Fibroblast of the aortic adventitia (primary cell): ENCODE measurements at places on chromosomes 1 and 21. TPM values are rescaled to one million over a fixed set of nuclear protein-coding genes. Genes with fewer than 3 reads are reported as not detected.

NEK7 gene
- total RNA-seq, result 119 and 187 TPM in 2 replicates

- DNase-seq, result no peak
Measured at GRCh38 chr1:238458899-238459298, 568.2 kb upstream of the ZP4 start.

USH2A gene
- under 0.01 TPM in 1 of 2 replicates, not detected in the other for total RNA-seq

- DNase-seq, result no peak
Measured at GRCh38 chr1:73516451-73516850, 681.5 kb downstream of the LRRIQ3 start.

DNA sequence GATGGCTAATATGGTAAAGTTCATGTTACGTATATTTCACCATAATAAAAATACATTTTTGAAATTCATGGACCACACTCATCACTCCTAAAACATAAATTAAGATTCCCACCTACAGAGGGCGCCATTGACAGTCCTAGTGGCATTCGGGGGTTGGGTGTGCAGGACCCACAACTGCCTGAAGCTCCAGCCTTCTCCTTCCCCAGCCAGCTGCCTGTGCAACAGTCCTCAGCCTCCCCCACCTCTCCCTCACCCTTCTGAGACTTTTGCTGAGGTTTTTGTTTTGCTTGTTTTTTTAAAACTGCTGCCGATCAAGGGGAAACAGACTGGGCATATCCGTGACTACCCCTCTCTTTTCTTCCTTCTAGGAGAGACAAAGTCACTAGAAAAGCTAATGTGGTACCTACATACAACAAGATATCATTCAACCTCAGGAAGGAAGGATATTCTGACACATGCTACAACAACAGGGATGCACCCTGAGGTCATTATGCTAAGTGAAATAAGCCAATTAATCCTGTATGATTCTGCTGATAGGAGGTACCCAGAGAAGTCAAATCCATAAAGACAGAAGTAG, 9.2 kb upstream of the EVA1C start:
- peak; percentile 86 for DNase-seq

C1QTNF12 gene
- total RNA-seq, result 0.65 and 1.4 TPM in 2 replicates

- DNase-seq, result peak; percentile 16
Measured at GRCh38 chr1:110060034-110060661, 10.3 kb downstream of the ALX3 start.

UBXN10 gene
- total RNA-seq, result not detected in 2 replicates

- no peak for DNase-seq
Measured at GRCh38 chr1:88275259-88275862, 408.7 kb upstream of the PKN2 start.

GPR37L1 gene
- not detected in 2 replicates for total RNA-seq

GRCh38 chr1:182889997-182890396, 50.9 kb downstream of the DHX9 start:
- DNase-seq, result no peak

GRCh38 chr1:239999170-239999569, 92.5 kb upstream of the FMN2 start:
- no peak for DNase-seq

OR2T35 gene
- total RNA-seq, result not detected in 2 replicates

DNA sequence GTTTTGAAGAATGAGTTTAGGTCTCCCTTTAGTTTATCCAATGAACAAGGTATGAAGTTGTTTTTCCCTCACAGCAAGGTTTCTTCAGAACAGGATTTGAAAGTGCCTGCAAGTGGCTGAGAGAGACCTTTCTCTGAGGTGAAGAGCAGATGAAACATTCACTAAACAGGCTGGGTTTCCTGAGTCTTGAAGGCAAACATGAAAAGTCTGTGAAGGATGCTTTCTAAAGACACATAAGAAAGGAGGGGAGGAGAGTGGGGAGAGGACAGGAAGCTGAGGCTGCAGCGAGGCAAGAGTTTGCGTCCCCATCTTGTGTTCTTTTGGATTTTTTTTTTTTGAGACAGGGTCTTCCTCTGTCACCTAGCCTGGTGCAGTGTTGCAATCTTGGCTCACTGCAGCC, 95.7 kb upstream of the SIM2 start:
- no peak for DNase-seq

GRCh38 chr1:54070171-54070837, 16.9 kb downstream of the TCEANC2 start:
- DNase-seq, result peak; percentile 70

GRCh38 chr1:158689875-158690274, 3.4 kb upstream of the SPTA1 start:
- DNase-seq, result no peak

DNA sequence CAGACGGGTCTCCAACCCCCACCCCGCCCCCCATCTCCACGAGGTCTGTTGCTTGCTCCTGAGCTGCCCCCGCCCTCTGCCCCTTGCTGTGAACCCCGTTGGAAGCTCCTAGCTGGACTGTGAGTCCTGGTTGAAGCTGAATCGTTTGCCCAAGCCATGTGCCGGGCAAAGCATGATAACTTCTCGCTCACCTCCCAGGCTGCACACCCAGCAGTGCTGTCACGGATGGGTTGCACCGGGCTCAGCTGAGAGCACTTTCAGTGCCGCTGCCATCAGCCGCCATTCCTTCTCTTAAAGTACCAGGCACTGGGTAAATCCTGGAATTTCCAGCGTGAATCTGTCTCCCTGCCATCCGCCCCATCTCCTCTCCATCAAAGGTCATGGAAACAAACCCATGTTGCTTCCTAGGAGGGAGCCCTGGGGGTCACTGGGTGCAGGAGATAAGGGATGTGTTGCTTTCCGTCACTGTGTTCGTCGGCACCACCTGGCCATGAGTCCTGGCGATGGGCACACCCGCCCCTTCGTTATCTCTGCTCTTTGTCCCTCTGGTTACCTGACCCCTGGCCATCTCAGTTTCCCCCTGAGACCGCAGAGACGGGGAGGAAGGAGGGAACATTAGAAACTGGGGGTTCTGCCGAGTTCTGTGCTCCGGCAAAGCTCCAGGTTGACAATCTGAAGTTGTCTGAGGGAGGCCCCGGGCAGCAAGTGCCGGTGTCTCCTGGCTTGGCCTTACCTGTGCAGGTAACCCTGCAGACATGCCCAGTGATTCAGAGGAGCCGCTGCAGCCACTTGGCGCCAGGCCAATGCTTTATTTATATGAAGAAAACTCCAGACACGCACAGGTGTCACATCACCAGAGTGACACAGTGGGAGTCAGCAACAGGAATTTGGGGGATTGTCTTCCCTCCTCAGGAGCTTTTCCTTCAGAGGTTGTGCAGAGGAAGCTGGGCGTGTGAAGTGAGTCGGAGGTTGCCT, 2.7 kb downstream of the PDE9A start:
- DNase-seq, result no peak

DNA sequence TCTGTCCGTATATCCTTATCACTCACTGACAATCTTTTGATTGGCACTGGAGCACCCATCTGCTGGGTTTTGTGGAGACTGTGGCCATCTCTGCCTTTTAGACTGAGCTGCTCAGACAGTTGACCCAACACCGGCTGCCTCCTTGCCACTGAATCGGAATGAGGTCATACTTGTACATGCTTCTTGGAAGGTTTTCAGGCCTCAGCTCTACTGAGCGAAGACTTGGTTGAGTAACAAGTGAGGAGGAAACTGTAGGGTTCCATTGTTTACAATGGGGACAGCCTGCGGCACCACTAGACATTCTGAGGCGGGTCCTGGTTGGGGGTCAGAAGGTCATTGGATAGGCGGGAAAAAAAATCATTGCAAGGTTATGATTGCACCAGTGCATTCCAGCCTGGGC, 320.3 kb downstream of the KIF26B start:
- DNase-seq, result peak; percentile 48

GRCh38 chr21:34639250-34639649, 24.3 kb upstream of the RCAN1 start:
- DNase-seq, result no peak

DNA sequence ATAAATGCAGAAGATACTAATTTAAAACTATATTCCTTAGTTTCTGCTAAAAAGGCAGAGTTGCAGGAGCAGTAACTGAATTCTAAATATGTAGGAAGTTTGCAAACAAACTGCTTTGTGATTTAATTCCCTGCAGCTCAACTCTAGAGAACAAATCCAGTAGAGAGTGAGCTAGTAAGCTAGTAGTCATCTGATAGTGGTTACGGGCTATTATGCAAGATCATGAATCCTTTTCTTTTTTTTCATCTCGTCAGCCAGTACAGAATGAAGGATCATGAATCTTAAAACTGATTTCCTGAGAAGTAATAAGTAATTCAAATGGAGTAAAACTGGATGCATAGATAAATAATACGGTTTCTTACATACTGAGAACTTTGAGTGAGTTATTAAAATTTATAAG, 3.3 kb downstream of the DPH5 start:
- peak; percentile 72 for DNase-seq

DNA sequence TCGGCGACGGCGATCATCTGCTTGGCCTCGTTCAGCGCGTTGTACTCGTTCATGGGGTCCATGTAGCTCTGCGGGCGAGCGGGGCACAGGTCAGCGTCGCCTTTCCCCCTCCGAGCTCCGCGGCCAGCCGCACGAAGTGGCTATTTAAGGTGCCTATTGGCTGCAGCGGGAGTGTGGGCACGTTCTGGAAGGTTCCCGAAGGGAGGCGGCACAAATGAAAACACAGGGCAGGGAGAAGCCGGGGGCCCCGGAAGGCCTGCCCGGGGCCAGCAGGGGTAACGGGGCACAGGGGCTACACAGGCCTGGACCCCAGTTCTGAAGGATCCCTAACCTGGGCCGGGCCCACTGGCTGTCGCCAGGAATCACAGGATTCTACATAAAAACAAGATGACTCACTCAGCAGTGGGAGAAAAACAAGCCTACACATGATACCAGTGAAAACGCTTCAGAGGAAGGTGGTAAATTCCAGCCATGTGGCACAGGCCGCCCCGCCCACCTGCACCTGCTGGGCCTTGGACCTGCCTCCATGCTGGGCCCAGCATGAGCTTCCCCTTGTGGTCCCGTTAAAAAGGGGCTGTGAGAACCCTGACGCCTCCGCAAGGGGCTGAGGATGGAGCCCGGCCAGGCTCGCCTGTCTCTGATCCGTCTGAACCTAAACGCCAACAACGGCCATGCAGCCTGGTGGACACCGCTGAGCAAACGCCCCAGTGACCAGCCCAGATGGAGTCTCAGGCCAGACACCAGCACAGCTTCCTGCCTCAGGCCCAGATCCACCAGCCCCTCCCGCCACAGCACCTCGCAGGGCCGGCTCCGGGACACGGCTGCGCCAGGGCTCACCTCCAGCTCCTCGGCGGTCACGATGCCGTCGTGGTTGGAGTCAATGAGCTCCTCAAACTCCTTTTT, 3.9 kb upstream of the TNFRSF4 start:
- DNase-seq, result no peak

GRCh38 chr21:16280686-16281091, 550.9 kb downstream of the USP25 start:
- no peak for DNase-seq

GRCh38 chr1:198118134-198118533, 38.7 kb upstream of the NEK7 start:
- peak; percentile 100 for DNase-seq

FHAD1 gene
- 0.63 and 0.74 TPM in 2 replicates for total RNA-seq

DNA sequence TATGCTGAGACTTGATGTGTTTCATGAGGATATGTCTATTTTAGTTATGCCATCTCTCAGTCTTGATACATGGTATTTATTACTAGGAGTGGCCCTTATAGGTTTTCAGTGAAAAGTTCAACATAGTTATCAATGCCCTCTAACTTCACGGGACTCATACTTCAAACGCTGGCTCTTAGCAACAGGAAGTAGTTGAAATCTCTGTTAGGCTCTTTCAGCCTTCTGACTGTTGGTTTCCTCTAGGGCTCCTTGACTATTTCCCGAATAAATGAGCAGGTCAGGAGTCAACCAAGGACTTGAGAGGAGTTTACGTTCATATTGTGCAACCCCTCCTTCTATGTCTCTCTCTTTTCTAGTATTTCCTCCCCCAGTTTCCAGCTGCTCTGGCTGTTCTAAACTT, 141.8 kb downstream of the RGS7 start:
- DNase-seq, result no peak

- peak; percentile 55 for DNase-seq
Measured at GRCh38 chr21:38817371-38818324, 11.9 kb downstream of the ETS2 start.

DNA sequence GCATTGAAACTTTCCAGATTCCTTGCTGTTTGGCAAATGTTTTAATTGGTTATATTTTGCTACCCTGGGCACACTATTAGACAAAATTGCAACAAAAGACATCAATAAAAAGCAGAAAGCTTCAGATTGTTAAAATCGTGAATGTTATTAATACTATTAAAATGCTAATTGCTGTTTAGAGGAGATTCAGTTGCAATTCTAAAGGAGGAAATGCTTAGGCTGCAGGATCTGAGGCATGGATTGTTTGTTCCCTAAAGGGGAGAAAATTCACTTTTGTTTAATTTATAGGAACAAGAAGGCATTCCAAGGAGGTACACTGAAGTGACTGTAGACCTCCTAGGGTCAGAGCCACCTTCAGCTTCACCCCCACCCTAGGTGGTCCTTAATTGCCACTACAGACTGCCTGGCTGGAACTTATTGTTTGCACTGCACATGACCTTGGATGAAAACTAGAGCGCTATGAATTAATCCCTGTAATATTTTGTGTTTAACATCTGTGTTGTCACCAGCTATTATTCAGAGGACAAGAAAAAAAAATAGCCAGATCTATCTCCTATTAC, 1266.9 kb upstream of the ADGRL2 start:
- DNase-seq, result no peak

TDRD5 gene
- not detected in 2 replicates for total RNA-seq

ALPL gene
- 1.1 and 16.3 TPM in 2 replicates for total RNA-seq

GRCh38 chr1:210531475-210532222, 202.9 kb downstream of the HHAT start:
- DNase-seq, result no peak

DNA sequence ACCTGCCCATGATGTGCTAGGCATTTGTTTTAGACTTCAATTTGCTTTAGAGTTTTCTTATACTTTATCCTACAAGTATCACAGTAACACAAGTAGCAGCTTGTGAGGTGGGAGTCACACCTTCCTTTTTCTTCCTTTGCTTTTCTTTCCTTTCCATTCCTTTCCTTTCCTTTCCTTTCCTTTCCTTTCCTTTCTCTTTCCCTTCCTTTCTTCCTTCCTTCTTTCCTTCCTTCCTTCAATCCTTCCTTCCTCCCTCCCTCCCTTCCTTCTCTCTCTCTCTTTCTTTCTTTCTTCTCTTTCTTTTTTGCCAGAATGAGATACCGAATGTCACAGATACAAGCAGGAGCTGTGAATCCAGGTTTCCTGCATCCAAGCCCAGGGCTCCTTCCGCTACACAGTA, 3.9 kb downstream of the DPT start:
- no peak for DNase-seq

DNA sequence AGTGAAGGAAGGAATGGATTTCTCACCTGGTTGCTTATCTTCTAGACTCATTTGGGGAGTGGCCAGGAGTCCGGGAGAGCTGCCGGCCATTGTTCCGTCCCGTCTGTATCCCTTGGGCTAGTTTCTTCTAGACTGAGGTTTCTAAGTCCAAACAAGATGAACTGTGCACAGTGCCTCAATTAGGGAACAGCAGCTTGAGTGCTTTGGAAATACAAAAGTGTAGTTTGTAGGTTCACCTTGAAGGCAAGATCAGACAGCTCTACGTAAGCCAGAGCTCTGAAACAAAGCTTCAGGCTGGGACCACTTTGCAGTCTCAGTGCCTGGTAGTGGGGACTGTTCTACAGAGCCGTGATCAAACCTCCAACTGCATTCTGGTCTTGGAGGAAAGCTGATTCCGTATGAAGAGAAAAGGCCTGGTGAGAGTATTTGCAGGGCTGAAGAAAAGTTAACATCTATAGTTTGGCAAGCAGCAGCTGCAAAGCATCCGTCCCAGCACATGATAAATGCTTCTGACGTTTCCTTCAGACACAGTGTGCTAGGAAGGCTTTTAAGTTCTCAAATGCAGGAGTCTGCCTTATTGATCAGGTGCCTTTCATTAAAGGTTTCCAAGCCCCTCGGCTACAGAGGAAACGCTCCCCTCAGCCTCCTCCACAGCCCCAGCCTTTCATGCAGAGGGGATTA, 432.8 kb downstream of the KIF26B start:
- peak; percentile 29 for DNase-seq

CRNN gene
- not detected in 2 replicates for total RNA-seq
